ENCODE measurements at places on chromosomes 2 and 18.

GRCh38 chr2:54755641-54756326 lies 32.3 kb downstream of the EML6 start:
- DNase-seq, result no peak

- DNase-seq, result no peak
Measured at GRCh38 chr18:48106976-48107781, 176.7 kb upstream of the SMAD2 start.

GRCh38 chr18:26456070-26456491 lies 92.3 kb downstream of the KCTD1 start:
- no peak for DNase-seq

- DNase-seq, result no peak
Measured at GRCh38 chr18:46001892-46002291, 34.8 kb upstream of the EPG5 start.

GRCh38 chr18:63207143-63207790 lies 112.3 kb downstream of the BCL2 start:
- no peak for DNase-seq

DNA sequence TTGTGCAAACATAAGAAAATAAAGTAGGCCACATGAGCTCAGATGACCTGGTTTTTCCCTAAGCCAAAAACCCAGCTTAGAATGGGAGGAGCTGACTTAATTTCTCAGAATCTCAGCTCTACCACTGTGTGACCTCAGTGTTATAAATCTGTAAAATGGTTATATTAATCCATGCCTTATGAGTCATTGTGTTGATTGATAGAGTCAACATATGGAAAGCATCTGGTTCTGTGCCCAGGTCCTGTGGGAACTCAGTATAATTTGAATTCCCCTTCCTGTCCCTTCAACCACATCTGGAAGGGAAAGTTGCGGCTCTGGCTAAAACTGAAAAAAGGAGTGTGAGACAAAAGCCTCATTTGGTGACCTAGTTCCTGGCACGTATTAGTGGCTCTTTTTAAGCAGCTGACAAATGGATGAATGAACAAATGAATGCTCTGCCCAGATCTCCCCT lies 25.7 kb downstream of the TMEM177 start:
- peak; percentile 51 for DNase-seq

GRCh38 chr2:239401067-239401880 lies 454 bp upstream of the HDAC4 start:
- DNase-seq, result peak; percentile 100

GRCh38 chr2:37390777-37391176 lies 46.3 kb downstream of the QPCT start:
- DNase-seq, result no peak

DNA sequence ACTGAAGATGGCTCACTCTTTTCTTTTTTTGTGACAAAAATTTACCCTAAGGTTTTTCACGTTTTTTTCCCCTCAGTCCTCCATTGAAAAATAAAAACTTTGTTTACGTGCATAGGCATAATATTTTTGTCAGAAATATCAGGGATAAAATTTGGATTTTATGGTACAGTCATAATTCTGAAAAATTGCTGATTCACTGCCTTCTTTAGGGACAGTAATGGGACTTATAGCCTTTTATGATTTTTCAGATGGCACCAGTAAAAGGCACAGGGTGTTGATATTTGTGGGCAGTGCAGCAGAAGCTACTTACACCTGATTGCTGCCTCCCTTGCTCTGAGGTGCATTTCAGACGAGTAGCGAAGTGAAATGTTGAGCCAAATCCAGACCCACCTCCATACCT lies 139.4 kb upstream of the CDCA7 start:
- no peak for DNase-seq

GRCh38 chr18:7177116-7177744 lies 53.7 kb upstream of the LRRC30 start:
- no peak for DNase-seq

DNA sequence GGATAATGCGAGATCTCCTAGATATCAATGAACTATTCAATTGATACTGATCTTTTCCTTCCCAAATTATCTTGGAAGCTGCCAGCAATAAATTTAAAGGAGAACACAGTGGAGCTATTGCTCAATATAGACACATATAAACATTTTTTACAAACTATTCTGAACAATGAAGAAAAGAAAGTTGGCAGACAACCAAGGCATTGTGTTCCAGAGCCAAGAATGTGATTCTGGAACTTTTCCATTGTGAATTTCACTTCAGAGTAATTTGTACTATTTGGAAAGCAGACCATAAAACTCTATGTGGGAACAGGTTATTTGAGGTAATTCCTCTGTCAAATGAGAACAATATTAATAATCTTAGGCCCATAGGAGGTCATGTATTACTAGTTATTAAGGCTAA lies 588.2 kb downstream of the IRS1 start:
- no peak for DNase-seq

DNA sequence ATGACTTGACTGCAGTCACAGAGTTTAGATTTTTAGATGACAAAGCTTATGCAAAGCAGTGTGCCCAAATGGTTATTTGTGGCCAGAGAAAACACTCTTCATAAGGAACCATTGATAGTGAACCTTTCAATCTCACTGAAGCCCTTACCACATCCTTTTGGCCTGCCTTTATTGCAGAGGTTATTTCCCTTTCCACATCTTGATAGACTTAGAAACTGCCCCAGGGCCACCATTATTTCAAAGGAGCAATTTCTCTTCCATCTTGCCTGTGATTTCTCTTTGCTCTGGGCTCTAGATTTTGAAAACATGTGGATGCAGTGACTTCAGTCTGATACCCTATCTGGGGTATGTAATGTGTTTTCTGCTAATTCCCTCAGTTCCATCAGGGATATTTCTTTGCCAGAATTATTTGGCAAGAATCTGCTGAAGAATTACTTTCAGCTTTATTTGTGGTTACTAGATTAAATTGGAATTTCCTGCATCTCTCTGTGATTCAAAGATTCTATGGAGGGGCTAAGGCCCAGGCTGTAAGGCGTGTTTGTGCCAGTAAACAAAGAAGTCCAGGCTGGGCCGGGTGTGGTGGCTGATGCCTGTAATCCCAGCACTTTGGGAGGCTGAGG lies 51.0 kb downstream of the MOGAT1 start:
- no peak for DNase-seq

GRCh38 chr2:210752532-210752931 lies 196.1 kb downstream of the CPS1 start:
- no peak for DNase-seq

DNA sequence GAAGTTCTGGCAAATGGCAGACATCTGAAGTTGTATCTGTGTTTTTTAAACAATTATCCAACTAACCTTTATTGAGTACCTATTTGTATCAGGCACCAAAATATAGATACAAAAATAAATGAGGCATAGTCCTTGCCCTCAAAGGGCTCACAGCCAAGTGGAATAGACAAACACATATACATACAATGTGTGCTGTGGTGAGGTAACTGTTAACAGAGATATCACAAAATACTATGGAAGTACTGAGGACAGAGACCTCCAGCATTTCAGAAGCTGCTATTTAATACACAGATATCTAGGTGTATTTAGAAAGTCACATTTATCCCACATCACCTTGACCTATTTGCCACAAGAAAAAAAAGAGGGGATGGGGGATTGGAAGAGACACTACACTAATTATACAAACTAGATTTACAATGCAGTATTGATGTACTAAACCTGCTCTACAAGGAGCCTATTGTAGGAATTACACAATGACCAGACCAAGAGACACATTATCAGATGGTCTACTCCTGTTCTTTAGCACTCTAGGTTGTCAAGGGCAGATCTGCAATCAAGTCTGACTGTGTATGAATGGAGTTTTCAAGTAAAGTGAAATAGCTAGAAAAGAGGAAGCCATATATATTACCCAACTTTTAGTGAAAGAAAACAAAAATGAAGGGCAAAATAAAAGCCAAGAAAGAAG lies 62.2 kb downstream of the SPIRE1 start:
- DNase-seq, result no peak

Measured in effector memory CD4-positive, alpha-beta T cell (primary cell).